Activated CD4-positive, alpha-beta T cell treated with anti-CD3 and anti-CD28 coated beads, Interleukin-2, amount 10 ng/mL, durations not matched to agents 7 days and 5 days (primary cell): ENCODE measurements at places on chromosomes 4 and X. TPM values are rescaled to one million over a fixed set of nuclear protein-coding genes. Genes with fewer than 3 reads are reported as not detected.

Gene FAAH2
- total RNA-seq, result 1.4 TPM

Gene LCORL
- total RNA-seq, result 8.4 TPM

Gene DCLK2
- total RNA-seq, result not detected

Gene SHROOM4
- not detected for total RNA-seq

Gene CCDC158
- total RNA-seq, result not detected

DNA sequence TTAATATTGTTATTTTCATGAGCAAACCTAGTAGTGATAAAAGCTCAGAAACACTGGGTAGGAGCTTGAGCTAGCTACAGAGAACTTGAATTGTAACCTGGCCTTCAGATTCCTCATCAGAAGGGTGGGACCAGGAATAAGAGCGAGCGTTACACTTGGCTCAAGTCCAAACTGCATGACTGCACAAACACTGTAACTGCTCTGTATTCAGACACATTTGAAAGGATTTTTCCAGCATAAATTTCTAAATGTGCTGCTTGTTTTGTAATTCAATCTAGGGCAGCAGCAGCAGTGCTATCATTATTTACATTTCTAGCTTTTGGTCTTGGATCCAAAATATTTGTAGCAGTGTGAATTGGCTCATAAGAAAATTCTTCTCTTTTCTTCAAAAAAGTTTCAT is 133.0 kb upstream of the TMLHE start:
- H3K4me1 ChIP-seq, result no peaks in the 10 kb centered on the region
- no peaks in the 10 kb centered on the region for H3K27me3 ChIP-seq
- DNase-seq, result no peak
- no peak overlapping the region for H3K27ac ChIP-seq
- no peak overlapping the region for H3K4me3 ChIP-seq

DNA sequence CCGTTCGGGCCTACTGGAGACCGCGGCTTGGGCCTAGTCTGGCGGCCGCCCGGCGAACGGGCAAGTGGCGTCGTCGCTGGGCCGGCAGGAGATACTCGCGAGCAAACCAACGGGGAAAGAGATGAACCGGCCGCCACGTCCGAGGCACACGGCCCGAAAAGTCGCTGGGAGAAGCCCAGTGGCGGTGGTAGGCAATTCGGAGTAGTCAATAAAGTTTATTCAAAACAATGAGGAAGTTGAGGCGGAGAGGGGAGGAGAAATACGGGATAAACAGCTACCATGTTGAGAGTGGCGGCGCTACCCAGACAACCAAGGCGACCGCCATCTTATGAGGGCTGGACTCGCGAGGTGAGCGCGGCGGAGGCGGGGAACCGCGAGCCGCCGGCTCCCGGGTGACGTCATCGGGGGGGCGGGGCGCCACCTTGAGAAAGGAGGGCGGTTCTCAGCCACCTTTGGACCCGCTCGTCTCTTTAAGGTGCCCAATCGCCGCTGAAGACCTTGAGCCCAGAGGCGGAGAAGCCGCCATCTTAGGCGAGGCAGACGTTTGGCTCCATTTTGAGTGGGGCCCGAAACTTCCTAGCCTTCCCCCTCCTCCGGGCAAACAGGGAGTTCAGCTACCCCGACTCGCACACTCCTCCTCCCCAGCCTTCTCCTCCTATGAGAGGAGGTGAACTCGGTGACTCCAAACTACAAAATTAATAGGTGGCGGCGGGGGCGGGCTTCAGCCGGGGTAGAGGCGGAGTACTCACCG is at the start of gene PHF8:
PHF8 (minus strand) TSS at position 348 of the 751 bp plus-strand sequence. CDS start 1,745 bp downstream, outside the sequence.
- no peaks in the 10 kb centered on the region for H3K27me3 ChIP-seq
- peak within 1 kb of the TSS; percentile 97 for H3K27ac ChIP-seq
- peak; percentile 94 for DNase-seq
- peaks cover 20% of the 10 kb centered on the region for H3K4me1 ChIP-seq

Gene PPP2R2C
- total RNA-seq, result not detected

DNA sequence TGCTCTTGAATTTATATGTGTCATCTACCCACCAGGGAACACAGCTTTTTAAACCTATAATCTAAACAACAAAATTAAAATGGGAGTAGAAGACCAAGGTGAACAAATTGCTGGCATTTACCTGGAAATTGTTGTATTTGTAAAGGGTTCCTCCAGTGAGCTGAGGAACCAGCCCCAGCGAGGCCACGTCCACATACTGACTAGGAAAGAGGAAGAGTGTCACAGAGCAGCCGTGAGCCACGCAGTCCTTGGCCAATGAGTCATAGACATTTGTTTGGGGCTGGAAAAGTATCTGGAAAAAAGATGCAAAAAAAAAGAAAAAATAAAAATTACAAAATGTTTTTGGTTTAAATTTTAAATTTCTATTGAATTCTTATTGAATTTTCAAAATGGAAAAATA is 58.7 kb downstream of the METTL14 start:
- H3K27me3 ChIP-seq, result no peaks in the 10 kb centered on the region
- H3K27ac ChIP-seq, result no peak overlapping the region
- no peaks in the 10 kb centered on the region for H3K4me1 ChIP-seq
- H3K36me3 ChIP-seq, result peaks cover 29% of the 10 kb centered on the region

DNA sequence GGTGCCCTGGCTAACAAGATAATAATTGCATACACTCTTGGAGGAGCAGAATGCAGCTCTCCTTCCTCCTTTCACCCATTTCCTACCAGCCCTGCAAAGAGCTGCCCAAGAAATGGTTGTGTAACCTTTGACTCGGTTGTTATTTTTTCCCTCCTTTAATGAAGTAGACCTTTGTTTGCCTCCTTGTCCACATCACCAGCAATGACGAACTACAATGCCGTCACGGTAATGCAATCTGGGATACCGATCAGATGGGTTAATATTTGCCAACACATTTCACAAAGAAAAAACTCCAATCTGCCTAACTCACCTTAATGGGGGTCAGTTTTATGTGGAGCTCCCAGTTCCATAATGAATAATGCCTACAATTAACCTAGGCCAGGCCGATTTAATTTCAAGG is 32.0 kb downstream of the GPRIN3 start:
- H3K27ac ChIP-seq, result no peak overlapping the region
- H3K4me3 ChIP-seq, result no peak overlapping the region
- no peak for DNase-seq
- H3K4me1 ChIP-seq, result peaks cover 43% of the 10 kb centered on the region
- peaks cover 57% of the 10 kb centered on the region for H3K36me3 ChIP-seq
- H3K27me3 ChIP-seq, result no peaks in the 10 kb centered on the region

DNA sequence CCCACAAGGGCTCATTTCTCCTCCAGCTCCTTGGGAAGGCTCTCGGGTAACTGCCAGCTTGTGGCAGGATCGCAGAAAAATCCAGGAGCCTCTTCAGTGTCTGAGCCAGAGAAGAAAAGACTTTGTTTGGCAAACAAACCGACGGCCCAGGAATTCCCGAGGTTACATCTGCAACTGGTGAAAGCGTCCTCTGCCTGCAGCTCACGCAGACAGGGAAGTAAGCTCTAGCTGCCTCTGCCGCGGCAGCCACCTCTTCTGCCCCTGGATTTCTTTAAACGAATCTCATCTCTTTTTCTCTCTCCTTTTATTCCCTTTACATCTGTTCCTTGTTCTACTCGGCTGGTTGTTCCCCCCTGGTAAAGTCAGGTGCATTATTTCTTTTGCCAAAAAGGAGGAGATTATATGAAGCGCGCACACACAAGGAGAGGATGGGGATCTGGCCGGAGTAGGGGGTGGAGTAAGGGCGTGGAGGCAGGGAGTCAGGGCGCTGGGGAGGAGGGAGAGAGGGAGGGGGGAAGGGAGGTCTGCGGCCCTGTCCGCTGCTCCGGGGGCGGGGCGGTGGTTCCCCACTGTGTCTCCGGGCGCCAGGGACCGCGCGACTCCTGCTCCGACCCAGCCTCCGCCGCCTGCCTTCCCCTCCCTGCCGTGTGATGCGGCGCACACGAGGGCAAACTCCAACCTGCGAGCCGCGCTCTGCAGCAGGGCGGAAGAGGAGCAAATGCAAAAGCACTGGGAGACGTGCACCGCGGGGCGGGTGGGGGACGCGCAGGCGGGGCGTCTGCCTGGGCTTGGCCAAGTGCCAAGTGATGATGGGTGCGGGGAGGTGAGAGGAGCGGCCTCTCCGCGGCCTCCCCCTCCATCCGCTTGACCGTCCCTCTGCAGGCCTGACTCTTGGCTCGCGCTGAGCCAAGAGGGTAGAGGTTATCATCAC is at the start of gene DCHS2:
DCHS2 (minus strand) TSS at position 459 of the 931 bp plus-strand sequence; CDS start at position 15, 444 bp downstream.
- DNase-seq, result peak; percentile 24
- no peaks in the 10 kb centered on the region for H3K36me3 ChIP-seq
- H3K4me3 ChIP-seq, result peak within 1 kb of the TSS; percentile 61
- H3K27ac ChIP-seq, result no peak within 1 kb of the TSS
- H3K4me1 ChIP-seq, result peaks cover 12% of the 10 kb centered on the region
- H3K27me3 ChIP-seq, result peaks cover 81% of the 10 kb centered on the region

DNA sequence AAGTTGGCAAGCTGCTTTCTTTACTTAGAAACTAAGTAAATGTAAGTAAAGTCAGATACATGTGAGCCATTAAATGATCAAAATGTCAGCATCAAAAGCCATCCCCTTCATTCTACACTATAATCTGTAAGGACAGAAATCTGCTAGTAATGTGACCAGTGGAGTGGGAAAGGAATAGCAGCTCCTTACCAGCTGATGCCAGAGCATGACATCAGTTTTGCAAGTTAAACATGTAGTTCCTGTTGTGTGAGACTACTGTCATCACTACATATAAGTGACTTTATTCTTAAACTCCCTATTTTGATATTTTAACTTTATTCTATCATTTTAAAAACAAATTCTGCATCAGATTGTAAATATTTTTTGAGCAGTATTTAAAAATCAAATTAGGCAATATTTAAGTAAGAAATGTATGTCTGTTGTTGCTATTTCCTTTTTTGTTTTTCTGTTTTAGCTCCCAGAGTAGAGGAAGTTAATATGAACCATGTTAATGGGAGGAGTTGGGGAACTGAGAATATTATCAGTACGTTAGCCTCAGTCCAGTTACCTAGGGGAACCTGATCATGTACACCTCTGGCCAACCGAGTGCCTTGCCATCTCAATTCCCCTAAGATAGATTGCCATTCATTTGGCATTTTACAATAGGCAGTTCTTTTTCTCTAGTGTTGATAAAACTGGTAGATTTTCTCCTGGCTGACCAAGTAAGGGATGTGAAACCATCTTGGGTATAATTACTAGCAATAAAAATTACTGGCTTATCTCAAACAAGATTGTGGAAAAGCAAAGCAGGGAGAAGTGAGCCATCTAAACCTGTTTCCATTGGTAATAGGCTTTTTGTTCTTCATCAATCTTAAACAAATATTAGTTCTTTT is 34.7 kb downstream of the CCNI start:
- peaks cover 2% of the 10 kb centered on the region for H3K27me3 ChIP-seq
- no peak overlapping the region for H3K27ac ChIP-seq
- peaks cover 2% of the 10 kb centered on the region for H3K4me1 ChIP-seq
- peaks cover 11% of the 10 kb centered on the region for H3K36me3 ChIP-seq

DNA sequence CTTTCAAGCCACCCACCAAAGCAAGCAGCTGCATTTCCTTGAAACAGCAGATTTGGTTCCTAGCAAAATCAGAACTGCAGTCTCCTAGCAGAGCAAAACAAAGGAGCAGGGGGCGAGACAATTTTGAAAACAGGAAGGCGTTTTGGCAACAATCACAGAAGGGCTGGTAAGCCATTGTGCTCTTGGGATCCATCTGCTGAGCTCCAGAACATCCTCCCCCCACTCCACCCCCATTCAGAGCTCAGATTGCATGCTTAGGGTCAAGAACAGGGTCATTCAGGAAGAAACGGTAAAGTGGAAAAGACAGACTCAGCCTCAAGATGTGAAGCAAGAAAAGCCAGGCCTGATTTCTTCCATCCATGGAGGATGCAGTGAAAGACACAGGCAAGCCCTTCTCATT is 7.6 kb upstream of the PCDH19 start:
- H3K4me1 ChIP-seq, result peaks cover 1% of the 10 kb centered on the region
- no peak overlapping the region for H3K27ac ChIP-seq
- H3K4me3 ChIP-seq, result no peak overlapping the region
- H3K27me3 ChIP-seq, result peaks cover 16% of the 10 kb centered on the region

GRCh38 chr4:25098964-25099891 is 61.0 kb downstream of the SEPSECS start:
- no peak overlapping the region for H3K4me3 ChIP-seq
- peaks cover 4% of the 10 kb centered on the region for H3K4me1 ChIP-seq
- DNase-seq, result no peak
- peaks cover 3% of the 10 kb centered on the region for H3K36me3 ChIP-seq
- H3K27ac ChIP-seq, result no peak overlapping the region
- peaks cover 1% of the 10 kb centered on the region for H3K27me3 ChIP-seq

Gene MTNR1A
- total RNA-seq, result not detected

- H3K27ac ChIP-seq, result no peak overlapping the region
- H3K27me3 ChIP-seq, result no peaks in the 10 kb centered on the region
- no peaks in the 10 kb centered on the region for H3K4me1 ChIP-seq
- H3K4me3 ChIP-seq, result no peak overlapping the region
- no peak for DNase-seq
- no peaks in the 10 kb centered on the region for H3K36me3 ChIP-seq
These were observed 495.9 kb upstream of the FSTL5 start for GRCh38 chr4:162659716-162660115.

- H3K36me3 ChIP-seq, result no peaks in the 10 kb centered on the region
- H3K27ac ChIP-seq, result no peak overlapping the region
- DNase-seq, result no peak
- H3K27me3 ChIP-seq, result no peaks in the 10 kb centered on the region
- H3K4me3 ChIP-seq, result no peak overlapping the region
These were observed 559.6 kb downstream of the ARAP2 start for GRCh38 chr4:35684755-35685154.

DNA sequence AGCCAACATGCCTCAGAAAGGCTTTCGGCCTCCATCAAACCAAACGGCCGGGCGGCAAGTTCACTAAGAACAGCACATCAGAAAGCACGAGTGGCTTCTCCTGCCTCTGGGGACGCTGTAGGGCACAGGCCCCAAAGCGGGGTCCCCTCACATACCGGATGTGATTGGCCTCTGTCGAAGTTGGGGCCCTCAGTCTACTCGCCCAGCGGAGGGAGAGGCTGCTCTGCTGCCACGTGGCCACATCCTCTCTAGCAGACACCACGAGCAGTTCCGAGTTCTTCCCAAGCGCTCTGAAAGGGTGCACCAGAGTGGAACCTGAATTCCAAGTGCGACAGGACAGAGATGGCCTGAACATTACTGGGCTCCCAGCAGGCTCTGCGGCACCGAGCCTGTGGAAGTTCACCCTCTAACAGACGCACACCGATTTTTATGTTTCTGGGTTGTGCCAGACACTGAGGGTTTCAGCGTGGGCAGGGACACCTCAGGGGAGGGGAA is 21.1 kb downstream of the NOP14 start:
- peaks cover 59% of the 10 kb centered on the region for H3K36me3 ChIP-seq
- peak overlapping the region; percentile 71 for H3K27ac ChIP-seq
- no peaks in the 10 kb centered on the region for H3K27me3 ChIP-seq
- peaks cover 20% of the 10 kb centered on the region for H3K4me1 ChIP-seq
- peak; percentile 5 for DNase-seq
- no peak overlapping the region for H3K4me3 ChIP-seq

DNA sequence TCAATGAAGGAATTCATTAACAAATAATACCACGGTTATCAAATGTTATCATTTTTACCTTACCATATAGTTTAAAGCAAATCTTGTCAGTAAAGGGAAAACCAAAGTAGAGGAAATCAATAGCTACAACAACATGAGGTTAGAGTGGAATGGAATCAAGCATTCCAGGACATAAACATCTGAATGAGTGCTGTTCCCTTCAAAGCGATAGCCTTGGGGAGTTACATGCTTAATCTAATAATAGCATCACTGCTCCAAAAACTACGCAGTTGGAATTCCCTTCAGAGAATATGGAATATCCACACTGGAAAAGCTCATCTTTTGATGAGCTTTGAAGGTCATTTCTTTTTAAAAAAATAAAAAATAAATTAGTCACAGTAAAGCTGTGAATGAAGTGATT is 31.2 kb downstream of the PDE5A start:
- H3K36me3 ChIP-seq, result no peaks in the 10 kb centered on the region
- H3K27ac ChIP-seq, result no peak overlapping the region
